ENCODE measurements at places on chromosomes 11 and 22. TPM values are rescaled to one million over a fixed set of nuclear protein-coding genes. Genes with fewer than 3 reads are reported as not detected.

HEPHL1 gene
- not detected for total RNA-seq

MMP3 gene
- 0.06 TPM for total RNA-seq

ARHGAP20 gene
- total RNA-seq: 6.5 TPM

ANKK1 gene
- 0.06 TPM for total RNA-seq

GDPD5 gene
- 5.5 TPM for total RNA-seq

MS4A8 gene
- total RNA-seq: not detected

KRTAP5-10 gene
- not detected for total RNA-seq

APOBEC3B gene
- 5.0 TPM for total RNA-seq
